Activated CD4-positive, alpha-beta T cell treated with anti-CD3 and anti-CD28 coated beads, Interleukin-2, amount 50 U/mL, for 24 hours (primary cell): ENCODE measurements at places on chromosomes 5 and 9.

- peak; percentile 48 for DNase-seq
Measured at GRCh38 chr9:123338710-123339665, 17.0 kb upstream of the CRB2 start.

DNA sequence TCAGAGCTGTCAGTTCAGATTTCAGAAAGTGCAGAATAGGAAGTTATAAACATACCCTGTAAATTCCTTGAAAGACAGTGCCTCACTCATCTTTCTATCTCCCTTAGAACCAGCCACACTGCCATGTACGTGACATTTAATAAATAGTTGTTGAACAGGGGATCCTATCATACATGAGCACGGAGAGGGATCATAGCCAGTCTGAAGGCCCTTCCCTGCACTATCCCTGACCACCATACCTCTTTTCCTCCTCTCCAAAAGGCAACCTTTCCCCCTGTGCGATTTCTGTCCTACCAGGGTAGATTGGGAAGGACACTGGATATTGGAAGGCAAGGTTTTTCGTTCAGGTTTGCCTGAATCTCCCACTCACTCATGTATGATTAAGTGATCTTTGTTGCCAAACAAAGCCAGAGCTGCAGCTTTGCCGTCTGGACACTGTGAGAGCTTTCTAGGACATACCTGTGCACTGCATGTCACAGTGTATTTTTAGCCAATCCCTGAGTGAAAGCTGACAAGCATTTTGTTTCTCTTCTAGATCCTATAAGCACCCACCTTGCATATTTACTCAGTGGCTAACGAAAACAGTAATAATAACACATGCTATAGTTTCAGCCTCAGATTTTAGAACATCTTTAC is 986.5 kb upstream of the WWC1 start:
- no peak for DNase-seq

DNA sequence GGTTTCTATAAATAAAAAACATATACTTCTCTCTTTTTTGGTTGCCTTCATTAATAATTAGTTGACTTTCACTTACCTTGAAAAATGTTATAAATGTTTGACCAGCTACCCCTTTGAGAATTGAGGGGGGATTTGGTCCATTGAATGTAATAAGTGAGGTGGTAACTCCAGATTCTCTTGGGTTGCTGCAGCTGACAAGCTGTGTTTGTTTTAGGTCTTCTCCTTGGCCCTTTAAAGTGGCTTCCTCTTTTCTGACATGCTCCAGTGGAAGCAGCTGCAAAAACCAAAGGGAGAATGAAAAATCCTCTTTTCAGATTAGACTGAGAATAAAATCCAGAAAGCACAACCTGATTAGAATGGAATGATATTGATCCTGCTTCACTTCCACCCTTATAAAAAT is 410.5 kb downstream of the TMEM38B start:
- DNase-seq = no peak

DNA sequence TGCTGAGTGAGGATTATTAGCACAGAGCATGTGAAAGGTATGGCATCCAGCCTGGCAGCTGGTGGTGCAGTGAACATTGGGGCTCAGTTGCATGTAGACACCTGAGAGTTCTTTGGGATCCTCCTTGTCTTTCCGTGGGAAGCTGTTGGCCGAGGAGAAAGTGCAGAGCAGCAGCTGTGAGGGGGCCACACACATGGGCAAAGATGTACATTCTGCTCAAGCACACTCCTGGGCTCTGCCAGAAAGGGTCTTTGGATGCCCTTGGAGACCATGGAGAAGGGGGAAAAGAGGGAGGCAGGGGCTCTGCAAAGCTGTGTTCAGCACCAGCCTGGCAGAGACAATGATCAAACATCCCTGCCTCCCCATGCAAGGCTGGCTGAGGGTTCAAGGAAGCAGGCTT is 138.7 kb upstream of the PITX1 start:
- DNase-seq = no peak

DNA sequence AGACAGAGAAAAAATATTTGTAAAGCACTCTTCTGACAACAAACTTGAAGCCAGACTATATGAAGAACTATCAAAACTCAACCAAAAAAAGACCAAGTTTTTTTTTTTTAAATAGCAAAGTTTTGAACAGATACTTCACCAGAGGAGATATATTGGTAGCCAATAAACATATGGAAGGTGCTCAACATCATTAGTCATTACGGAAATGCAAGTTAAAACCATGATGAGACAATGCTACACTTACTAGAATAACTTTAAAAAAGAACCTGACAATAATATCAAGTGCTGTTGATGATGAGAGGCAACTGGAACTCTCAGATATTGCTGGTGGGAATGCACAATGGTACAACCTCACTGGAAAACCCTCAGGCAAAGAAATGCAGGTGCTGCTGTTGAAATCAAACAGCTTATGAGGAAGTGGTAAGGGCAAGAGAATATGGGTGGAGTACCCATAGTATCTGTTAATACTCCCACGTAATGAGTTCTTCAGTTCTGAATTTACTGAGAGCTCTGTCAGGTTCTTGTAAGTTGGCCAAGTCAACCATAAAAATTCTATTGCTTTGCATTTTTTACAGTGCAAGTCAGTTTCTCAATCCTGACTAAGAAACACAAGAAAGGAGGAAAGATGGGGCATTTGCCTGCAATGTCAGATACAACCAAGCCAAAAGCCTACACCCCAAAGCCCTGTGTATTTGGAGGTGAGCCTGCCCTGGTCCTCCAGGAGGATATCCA is 87.3 kb upstream of the GNAQ start:
- DNase-seq = no peak

GRCh38 chr9:27125030-27125429 is 16.0 kb downstream of the TEK start:
- no peak for DNase-seq

GRCh38 chr5:60843386-60843935 is 608 bp downstream of the ELOVL7 start:
- DNase-seq = no peak

GRCh38 chr5:102733534-102733933 is 21.6 kb upstream of the PAM start:
- DNase-seq = no peak

- no peak for DNase-seq
Measured at GRCh38 chr5:121408778-121409177, 442.9 kb upstream of the FTMT start.

GRCh38 chr5:173201636-173202265 is 33.3 kb downstream of the NKX2-5 start:
- DNase-seq = no peak

DNA sequence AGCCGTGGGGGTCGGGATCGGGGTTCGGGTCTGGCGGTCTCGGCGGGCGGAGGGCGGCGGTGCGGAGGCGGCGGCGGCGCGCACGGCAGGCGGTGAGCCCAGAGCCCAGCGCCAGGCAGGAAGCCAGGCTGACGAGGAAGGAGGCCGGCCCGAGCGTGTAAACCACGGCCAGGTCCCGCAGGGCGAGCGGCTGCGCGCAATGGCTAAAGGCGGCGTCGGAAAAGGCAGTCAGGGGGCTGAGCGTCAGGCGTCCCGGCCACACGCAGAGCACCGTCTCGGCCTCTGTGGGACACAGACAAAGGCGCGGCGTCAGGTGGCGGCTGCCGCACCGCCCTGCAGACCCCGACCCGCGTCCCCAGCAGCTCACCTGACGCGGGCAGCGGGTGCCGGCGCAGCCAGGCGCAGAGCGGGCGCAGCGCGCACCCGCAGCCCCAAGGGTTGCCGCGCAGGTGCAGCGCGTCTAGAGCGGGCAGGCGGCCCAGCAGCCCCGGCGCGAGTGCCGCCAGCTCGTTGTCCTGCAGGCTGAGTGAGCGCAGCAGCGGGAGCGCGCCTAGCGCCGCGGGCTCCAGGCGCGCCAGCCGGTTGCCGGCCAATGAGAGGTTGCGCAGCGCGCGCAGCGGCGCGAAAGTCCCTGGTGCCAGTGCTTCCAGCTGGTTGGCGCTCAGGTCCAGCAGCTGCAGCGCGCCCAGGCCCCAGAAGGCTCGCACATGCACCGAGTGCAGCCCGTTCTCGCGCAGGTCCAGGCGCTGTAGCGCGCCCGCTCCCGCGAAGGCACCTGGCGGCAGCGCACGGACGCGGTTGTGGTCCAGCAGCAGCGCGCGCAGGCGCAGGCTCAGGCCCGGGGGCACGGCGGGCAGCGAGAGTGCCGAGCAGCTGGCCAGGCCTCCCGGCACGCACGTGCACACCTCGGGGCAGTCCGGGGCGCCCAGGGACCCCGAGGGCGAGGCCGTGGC is 671 bp downstream of the LRRC26 start:
- no peak for DNase-seq

- no peak for DNase-seq
Measured at GRCh38 chr9:22683700-22684075, 237.1 kb downstream of the DMRTA1 start.

- DNase-seq = no peak
Measured at GRCh38 chr5:31232273-31232888, 38.9 kb downstream of the CDH6 start.

GRCh38 chr5:150078802-150079689 is 7.3 kb downstream of the CSF1R start:
- DNase-seq = no peak

DNA sequence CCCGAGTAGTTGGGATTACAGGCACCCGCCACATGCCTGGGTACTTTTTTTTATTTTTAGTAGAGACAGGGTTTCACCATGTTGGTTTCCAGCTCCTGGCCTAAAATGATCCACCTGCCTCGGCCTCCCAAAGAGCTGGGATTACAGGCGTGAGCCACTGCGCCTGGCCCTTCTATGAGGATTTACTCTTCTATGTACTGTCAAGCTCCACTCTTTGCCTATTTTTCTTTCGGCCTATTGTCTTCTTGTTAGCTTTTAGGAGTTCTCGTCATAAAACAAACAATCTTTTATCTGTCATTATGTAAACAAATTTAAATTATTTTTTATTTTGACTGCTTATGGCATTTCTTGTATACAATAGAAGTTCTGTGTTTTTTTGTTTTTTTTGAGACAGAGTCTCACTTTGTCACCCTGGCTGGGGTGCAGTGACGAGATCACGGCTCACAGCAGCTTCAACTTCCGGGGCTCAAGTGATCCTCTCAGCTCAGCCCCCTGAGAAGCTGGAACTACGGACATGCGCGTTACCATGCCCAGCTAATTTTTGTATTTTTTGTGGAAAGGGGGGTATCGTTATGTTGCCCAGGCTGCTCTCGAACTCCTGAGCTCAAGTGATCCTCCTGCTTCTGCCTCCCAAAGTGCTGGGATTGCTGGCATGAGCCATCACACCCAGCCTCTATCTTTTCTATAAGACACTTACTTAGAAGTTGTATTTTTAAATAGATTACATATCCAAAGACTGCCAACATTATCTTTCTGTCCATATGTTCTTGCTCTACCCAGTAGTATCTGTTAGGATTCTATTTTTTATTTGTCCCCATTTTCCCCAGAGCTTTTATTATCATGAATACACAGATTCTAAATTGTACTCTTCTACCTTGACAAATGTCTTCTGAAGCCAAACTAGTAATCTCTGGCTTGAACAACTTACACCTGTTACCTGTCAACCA is 29.2 kb downstream of the CSNK1A1 start:
- no peak for DNase-seq

- DNase-seq = no peak
Measured at GRCh38 chr9:85536514-85536913, 205.2 kb downstream of the AGTPBP1 start.

DNA sequence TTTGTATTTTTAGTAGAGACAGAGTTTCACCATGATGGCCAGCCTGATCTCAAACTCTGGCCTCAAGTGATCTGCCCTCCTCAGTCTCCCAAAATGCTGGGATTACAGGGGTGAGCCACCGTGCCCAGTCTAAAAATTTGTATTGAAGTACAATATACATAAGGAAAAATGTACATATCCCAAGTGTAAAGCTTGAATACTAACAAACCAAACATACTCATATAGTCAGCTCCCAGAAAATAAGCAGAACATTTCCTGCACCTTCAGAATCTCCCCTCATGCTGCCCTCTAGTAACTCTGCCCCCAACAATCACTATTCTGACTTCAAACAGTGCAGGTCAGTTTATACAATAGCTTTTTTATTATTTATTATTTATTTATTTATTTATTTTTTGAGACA is 1.6 kb upstream of the NOL6 start:
- DNase-seq = no peak

DNA sequence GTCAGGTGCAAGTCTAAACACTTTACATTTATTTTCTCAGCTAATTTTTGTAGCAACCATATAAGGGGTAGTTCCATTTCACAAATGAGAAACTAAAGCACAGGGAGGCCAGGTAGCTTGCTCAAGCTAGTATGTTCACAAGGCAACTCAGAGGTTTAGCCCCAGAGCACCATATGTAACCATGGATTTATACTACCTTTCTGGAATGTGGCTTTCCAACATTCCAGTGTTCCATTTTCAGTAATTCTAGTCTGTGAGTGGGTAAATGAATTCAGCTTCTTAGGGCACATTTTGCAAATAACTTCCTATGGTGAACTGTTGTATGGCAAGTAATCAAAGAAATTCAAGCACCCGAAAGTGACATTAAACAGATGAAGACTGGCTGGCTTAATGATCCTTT is 25.0 kb upstream of the CAST start:
- DNase-seq = no peak

GRCh38 chr9:110049699-110050450 is 158.1 kb downstream of the C9orf152 start:
- no peak for DNase-seq

DNA sequence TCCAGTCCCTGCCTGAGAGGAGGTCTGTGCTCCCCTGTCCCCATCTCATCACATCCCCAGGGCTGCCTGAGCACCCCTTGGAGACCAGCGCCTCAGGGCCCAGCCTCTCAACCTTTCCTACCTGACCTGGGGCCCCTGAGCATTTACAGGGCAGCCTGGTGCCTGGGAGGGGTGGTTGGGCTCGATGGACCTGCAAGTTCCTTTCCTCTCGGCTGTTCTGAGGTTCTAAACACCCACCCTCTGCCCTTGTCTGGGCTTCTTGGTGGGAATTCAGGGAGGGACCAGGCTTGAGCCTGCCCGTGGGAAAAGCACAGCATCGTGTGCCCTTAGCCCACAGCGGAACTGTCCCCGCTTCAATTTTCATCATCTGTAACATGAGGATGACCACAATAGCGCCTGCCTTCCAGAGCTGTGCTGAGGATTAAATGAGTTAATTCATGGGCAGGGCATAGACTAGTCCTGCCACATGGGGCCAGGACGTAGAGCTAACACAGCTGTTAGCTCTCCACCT is 91.0 kb upstream of the SH3PXD2B start:
- no peak for DNase-seq

DNA sequence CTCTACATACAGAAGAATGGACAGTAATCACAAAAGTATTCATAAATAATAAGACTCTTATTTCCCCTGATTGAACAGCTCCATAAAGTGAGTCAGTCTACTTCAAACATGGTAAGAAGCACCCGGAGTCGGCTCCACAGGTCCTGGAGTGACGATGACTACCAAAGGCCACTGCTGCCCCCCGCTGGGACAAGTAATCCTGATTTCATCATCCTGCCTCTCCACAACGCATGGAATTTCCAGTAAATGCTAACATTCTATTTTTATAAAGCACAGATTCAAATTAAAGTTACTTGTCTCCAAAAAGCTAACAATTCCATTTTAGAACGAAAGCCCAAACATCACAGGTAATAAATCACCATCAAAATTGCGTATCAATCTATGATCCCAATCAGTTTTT is 16.2 kb downstream of the ATPSCKMT start:
- DNase-seq = no peak

DNA sequence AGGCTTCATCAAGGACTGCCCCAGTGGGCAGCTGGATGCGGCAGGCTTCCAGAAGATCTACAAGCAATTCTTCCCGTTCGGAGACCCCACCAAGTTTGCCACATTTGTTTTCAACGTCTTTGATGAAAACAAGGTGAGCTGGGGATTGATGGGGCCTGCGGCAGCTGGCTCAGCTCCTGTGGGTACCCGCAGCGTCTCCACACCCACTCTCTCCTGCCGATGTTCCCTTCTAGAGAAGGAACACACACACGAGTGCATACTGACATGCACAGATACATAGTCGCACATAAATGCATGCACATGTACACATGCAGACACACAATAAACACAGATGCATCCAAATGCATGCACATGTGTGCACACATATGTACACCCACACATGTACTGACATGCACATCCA is 45.6 kb downstream of the NCS1 start:
- DNase-seq = no peak
